ENCODE measurements at places on chromosomes 13 and 19.

DNA sequence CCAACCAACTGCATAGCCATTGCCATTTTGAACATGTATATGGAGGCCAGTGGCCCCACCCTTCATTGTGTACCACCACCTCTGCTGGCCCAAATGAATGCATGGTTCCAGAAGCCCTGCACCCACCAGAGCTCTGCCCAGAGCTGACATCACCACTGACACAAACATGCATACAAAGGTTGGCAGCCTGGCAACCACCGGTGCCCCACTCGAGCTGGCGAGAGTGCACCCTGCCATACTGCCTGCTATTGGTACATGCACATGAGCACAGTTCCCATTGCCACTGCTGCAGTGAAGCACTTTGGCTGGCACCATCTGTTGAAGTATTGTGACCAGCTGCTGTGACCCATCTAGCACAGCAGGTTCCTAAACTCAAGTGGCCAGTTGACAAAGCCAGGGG, 1564.9 kb downstream of the OLFM4 start:
- no peak for DNase-seq

GRCh38 chr19:30733826-30734550, 361.8 kb downstream of the ZNF536 start:
- DNase-seq, result no peak

DNA sequence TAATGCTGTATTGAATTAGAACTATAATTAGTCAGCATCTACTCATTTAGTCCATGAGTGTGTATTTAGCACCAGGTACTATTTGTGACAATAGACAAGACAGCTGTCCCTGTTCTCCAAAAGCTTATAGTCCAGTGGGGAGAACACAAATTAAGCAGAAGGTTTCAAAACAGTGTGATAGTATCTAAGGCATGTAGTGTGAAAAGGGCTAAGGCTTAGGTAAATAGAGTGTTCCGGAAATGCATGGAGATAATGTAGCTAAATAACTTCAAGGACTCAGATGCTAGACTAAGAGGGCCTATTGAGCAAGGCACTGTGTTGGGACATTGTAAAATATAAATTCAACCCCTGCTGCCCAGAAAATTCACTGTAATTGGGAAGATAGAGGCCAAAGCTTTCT, 144.1 kb upstream of the MIR17HG start:
- DNase-seq, result no peak

DNA sequence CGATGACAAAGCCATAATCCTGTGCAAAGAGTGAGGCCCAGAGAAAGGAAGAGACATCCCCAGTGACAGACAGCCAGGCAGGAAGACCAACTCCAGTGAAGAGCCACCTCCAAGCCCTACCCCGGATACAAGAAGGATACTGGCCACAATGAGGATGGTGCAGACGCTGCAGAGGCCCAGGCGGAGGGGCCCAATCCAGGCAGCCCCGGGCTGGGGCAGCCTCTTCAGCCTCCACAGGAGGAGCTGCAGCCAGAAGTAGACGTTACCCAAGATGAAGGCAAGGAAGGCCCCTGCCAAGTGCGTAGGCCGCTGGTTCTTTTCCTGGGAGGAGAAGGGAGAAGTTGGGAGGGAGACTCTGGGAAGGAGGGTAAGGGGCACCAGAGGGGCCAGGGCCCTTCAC, 8.5 kb downstream of the TMEM150B start:
- no peak for DNase-seq

DNA sequence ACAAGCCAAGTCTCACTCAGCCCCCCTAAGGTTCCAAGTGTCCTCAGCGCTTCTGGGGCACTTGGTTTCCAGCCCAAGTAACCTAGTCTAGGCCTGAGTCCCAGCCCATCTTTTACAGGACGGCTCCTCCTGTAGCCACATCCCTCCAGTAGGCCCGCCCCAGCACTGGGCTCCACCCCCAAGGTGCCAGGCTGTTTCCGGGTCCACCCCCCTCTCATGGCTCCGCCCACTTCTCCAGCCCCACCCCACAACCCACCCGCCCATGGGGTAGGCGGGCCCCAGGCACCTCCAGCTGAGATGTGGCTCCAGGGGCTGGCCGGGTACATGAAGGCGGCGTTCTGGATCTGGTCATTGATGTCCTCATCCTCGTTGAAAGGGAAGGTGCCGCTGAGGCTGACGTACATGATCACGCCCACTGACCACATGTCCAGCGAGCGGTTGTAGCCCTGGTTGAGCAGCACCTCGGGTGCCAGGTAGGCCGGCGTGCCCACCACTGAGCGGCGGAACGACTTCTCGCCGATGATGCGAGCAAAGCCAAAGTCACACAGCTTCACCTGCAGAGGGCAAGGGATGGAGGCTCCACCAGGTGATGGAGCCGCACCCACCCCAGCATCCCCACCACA, 17.2 kb upstream of the DACT3 start:
- no peak for DNase-seq

DNA sequence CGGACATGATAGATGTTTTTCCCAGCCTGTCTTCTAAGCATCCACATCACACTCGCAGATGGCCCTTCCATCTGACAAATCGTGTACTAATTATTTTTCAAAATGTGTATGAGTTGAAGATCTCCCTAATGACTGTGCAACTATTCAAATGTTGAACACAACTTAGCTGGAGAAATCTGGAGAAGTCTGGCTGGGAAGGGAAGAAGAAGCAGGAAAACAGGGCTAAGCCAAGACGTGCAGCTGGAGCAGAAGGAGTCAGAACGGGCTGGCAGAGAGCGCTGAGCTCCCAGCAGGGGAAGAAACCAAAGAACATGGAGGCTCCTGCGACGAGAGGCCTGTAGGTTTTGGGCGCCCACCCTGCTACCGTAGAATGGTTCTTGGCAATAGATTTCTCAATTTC, 13.2 kb upstream of the LATS2 start:
- DNase-seq, result no peak

DNA sequence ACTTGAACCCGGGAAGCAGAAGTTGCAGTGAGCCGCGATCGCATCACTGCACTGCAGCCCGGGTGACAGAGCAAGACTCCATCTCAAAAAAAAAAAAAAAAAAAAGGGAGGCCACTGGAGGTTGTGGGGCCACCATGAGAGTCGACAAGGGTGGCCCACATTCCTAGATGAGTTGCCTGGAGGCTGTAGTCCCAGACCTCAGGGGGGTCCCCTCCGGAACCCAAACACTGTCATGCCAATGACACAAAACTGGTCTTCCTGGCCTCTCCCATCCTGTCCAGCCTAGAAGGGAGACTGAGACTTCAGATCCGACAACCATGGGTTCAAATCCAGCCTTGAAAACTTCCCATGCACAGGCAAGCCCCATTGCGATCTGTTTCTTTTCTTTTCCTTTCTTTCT, 14.7 kb downstream of the SPC24 start:
- no peak for DNase-seq
